ENCODE measurements at places on chromosomes 12 and 14.

GRCh38 chr14:89571491-89571890, 154.5 kb upstream of the FOXN3 start:
- DNase-seq, result no peak

- DNase-seq, result no peak
These were observed 76.3 kb downstream of the PHLDA1 start for GRCh38 chr12:75955251-75955650.

DNA sequence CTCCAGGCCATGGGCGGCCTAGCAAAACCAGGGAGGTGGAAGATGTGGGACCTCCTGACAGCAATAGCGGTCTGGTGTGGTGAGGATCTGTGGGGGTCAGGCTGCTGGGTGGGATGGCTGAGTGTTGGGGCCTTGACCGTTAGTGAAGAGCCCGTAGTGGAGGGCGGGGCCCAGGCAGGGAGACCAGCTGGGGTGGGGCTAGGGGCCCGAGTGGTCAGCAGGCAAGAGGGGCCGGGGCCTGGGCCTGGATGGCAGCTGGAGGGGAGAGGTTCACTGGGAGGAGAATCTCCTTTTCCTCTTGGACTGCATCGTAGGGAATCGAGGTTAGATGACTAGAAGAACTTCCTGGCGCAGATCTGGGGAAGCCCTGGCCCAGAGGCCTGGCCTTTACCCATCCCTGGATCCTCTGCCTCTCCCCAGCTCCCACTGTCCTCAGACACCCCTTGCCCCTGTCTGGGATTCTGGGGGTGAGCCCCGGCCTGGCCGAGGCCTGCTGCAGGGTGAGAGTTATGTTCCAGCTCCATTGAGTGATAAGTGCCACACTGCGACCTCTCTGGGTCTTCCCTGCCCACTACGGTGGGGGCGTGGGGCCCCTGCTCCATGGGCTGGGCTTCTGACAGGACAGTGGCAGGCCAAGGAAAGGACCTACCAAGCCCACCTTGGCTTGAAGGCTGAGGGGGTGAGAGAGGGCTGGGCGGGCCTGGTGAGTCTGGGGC, 47.1 kb downstream of the KRT80 start:
- DNase-seq, result no peak

DNA sequence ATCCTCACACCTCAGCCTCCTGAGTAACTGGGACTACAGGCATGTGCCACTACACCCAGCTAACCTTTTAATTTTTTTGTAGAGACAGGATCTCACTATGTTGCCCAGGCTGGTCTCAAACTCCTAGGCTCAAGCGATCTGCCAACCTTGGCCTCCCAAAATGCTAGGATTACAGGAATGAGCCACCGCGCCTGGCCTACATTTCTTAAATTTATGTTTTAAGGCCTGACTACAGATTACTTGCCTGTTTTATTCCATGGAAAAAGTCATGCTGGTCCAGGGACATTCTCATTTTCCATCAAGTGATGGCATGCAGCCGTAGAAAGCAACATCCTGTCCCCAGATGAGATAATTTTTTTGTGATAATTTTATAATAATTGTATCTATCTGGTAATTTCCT, 6.1 kb downstream of the CD9 start:
- no peak for DNase-seq

DNA sequence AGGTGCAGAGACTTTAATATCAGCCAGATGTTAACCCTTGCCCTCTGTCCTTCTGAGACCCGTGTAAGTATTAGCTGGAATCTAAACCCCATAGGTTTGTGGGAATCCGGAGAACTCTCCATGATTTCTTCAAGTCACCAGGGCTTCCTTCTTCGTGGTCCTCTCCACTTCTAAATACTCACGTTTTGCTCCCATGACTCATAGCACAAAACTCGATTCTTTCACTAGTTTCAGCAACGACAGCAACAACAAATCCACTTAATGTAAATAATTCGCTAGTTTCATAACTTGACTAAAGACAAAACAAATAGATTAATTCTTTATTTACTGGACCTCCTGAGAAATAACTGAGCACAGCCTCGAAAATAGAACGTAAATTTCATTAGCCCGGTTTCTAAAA, 4.4 kb upstream of the CLEC2A start:
- DNase-seq, result no peak

DNA sequence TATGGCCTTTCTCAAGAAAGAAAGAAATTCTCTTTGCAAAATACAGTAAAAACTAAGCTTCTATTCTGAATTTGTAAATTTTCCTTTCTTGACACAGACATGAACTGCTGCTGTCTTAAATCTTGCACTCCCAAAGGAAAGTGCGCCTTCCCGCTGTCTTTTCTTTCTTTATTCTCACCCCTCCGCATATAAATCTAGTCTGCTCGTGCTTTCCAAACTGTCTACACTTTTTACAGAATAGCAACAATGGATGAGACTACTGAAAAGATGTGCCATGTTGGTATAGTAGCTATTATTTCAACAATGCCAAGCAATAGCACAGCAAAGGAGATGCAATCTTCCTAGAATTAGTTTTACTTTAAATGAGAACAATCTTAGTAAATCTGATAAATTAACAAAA, 328.8 kb upstream of the PDE3A start:
- no peak for DNase-seq

DNA sequence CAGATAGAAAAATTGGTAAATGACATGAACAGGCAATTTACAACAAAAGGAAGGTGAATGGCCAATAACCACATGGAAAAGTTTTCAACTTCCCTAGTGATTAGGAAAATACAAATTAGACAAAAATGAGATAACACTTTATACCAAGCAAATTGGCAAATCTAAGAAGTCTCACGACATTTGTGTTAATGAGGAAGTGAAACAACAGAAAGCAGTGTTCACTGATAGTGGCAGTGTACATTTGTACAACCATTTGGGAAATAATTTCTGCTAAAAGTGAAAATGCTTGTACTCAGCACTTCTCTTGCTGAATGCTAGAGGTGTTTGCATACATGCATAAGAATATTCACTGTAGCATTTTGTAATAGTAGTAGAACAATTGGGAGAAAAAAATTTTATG, 126.6 kb downstream of the LLPH start:
- DNase-seq, result no peak

GRCh38 chr14:103668117-103668516, 39.1 kb downstream of the KLC1 start:
- DNase-seq, result no peak

GRCh38 chr14:49363821-49364751, 222.1 kb downstream of the RPS29 start:
- no peak for DNase-seq

- DNase-seq, result no peak
These were observed 3.6 kb downstream of the TNFAIP2 start for GRCh38 chr14:103126873-103127304.

DNA sequence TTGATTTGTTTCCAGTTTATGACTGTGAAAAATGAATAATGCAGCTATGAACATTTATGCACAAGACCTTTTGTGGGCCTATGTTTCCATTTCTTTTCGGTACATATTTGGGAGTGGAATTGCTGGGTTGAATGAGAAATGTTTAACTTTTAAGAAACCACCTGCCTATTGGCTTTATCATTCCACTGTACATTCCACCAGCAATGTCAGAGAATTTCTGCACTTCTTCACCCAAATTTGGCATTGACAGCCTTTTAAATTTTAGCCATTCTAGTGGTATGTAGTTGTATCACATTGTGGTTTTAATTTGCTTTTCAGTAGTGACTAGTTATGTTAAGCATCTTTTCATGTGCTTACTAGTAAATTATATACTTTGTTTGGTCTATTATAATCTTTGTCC, 317.0 kb upstream of the TMTC1 start:
- DNase-seq, result no peak

- no peak for DNase-seq
These were observed 34.1 kb downstream of the NDUFA12 start for GRCh38 chr12:94969424-94969823.

DNA sequence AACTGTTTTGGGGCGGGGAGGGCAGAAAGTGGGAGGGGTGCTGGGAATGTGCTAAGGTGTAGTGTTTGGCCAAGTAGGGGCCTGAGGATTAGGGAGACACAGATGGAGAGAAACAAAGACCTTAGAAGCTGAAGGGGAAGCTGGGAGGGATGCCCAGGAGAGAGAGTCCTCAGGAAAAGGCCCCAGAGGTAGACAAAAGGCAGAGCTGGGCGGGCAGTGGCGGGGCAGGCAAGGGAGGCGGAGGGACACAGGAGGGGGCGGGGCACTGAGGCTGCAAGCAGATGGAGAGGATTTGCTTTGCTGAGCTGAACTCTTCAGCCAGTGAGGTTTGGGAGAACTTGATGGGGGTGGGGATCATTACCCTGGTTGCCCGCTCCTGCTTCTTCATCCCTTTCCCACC, 2.8 kb downstream of the PTMS start:
- DNase-seq, result no peak

DNA sequence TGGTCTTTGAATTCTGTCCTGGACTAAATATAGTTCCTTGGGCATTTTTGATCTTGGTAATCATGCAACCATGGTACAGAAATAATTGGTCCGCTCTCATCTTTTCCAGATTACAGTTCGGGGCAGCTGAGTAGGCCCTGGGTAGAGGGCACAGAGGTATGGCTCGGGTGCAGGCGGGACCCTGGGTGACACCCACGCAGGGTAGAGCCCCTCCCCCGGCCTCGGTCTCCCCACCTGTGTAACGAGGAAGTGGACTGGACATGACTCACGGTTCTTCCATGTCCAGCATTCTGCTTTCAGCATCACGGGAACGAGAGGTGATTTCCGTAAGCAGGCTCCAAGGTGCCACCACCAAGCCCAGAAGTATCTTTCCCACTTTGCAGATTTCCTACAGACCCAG, 91.0 kb upstream of the DIO3 start:
- DNase-seq, result no peak

- DNase-seq, result no peak
These were observed 80.2 kb downstream of the TUNAR start for GRCh38 chr14:95956601-95957460.
